Suppressor macrophage treated with lipopolysaccharide for 4 hours (primary cell): ENCODE measurements at places on chromosomes 13 and 19.

DNA sequence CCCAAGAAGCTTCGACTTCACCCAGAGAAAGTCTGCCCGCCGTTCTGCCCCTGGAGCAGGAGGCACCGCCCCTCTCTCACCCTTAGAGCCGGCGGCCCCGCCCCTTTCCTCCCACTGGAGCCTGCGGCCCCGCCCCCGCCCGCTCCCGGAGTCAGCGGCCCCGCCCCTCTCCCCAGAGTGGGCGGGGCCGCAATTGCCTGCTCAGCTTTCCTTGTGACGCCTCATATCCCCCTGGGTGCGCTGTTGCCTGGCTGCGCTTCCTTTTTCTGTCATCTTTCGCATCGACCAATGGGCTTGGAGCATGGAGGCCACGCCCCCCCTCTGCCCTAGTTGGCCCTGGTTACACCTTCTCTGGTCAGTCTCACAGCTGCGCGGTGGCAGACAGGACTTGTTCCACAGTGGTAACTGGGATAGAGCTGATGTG, 38.2 kb upstream of the ZNF492 start:
- DNase-seq = no peak

- no peak for DNase-seq
These were observed 406.4 kb downstream of the KCNRG start for GRCh38 chr13:50421473-50422130.

- DNase-seq = no peak
These were observed 136.7 kb downstream of the ZDHHC20 start for GRCh38 chr13:21322327-21322965.

GRCh38 chr19:11096210-11096841, 7.1 kb downstream of the LDLR start:
- DNase-seq = no peak

- no peak for DNase-seq
These were observed 117.9 kb downstream of the RBM26 start for GRCh38 chr13:79287939-79288795.

- DNase-seq = no peak
These were observed 16.9 kb downstream of the TMPRSS9 start for GRCh38 chr19:2376784-2377519.

DNA sequence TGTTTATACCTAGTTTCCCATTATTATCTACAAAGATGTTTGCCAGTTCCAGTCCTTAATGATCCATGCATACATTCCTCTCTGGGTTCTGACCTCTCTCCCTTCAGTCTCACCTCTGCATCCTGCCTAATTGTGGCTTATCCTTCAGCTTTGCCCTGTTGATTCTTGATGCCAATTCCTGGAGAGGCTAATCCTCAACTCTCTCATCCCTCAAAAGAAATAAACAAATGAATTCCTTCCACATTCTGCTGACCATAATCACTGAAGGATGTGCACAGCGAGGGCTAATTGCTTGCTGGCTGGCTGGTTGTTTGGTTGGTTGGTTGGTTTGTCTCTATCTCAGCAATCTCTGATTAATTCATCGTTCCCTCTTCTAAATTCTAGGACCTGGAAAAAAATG, 113.8 kb downstream of the IRS2 start:
- no peak for DNase-seq

GRCh38 chr19:54168174-54168917, 4.6 kb downstream of the TMC4 start:
- peak; percentile 96 for DNase-seq

GRCh38 chr13:49540552-49540951, 44.8 kb downstream of the PHF11 start:
- peak; percentile 60 for DNase-seq

DNA sequence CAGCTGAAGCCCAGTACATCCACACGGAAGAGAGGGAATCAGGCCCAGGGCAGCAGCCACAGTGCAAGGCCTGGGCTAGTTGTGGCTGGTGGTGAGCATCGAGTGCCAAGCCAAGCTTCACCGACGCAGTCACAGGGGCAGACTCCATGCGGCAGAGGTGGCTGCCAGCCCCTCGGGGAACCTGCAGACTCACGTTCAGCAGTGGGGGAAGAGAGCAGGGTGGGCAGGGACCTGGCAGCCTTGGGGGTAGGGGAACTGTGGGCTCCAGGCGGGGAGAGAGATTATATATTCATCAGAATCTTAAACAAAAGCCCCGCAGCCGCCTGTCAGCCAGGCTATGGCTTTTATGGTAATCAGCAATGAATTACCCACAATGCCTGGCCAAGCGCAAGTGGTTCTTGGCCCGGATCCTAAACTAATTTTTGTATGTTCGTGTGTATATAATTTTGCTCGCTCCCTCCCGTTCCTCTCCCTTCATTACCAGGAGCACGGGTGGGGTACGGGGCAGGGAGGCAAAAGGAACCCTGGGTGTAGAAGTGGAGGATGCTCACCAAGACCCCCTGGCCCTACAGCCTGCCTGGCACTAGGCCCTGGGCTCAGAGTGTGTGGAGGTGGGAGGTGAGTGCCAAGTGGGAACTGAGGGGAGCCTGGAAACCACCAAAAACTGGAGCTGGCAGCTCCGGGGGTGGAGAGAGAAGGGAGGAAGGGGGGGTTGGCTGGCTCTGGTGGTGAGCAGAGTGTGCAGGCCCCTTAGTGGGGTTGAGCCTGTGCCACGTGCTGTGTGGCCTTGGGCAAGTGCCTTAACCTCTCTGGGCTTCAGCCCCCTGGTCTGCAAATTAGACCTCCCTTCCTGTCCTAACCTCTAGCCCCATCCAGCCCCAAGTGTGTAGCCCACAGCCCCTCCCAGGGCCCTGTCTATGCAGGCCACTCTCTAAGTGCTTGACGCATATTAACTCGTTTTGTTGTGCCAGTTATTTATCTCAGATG, 31.9 kb downstream of the PTPRS start:
- DNase-seq = no peak
